WTC11 (cell line): ENCODE measurements at places on chromosomes 1 and 21.

DNA sequence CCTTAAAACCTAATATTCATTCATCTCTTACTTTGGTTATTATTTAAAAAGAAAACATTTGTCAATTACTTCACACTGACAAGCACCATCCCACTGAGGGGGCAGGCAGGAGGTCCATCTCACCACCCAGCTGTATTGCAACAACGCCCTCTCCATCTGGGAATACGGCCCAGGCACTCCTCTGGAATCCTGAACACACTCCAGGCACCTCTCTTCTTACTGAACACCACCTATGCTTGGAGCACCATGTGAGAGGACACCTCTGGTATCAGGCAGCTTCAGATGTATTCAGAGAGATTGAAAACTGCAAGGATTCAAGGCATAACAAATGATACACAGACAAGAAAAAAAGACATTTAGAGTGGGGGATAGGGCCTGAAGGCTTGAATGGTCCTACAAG is 147.1 kb downstream of the CACNA1E start:
- H3K4me3 ChIP-seq: no peak overlapping the region
- H3K27ac ChIP-seq: no peak overlapping the region
- no peaks in the 10 kb centered on the region for H3K27me3 ChIP-seq
- DNase-seq: no peak

GRCh38 chr1:96524100-96524499 is 197.5 kb upstream of the PTBP2 start:
- no peak overlapping the region for H3K27ac ChIP-seq
- H3K27me3 ChIP-seq: peaks cover 6% of the 10 kb centered on the region
- H3K36me3 ChIP-seq: peaks cover 20% of the 10 kb centered on the region
- no peak for DNase-seq

DNA sequence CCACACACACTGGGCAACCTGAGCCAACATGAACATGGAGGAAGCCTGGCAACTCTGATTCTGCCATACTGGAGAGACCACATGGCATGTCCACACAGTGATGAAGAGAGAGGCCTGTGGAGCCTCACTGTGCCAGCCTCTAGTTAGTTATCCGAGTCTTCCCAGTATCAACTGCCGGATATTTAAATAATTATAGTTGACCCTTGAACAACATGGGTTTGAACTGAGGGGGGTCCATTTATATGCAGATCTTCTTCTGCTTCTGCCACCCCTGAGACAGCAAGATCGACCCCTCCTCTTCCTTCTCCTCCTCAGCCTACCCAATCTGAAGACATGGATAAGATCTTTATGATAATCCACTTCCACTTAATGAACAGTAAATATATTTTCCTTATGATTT is 27.8 kb downstream of the DDAH1 start:
- no peaks in the 10 kb centered on the region for H3K27me3 ChIP-seq
- no peak overlapping the region for H3K27ac ChIP-seq
- DNase-seq: no peak
- no peak overlapping the region for H3K4me3 ChIP-seq
- H3K4me1 ChIP-seq: peaks cover 32% of the 10 kb centered on the region

DNA sequence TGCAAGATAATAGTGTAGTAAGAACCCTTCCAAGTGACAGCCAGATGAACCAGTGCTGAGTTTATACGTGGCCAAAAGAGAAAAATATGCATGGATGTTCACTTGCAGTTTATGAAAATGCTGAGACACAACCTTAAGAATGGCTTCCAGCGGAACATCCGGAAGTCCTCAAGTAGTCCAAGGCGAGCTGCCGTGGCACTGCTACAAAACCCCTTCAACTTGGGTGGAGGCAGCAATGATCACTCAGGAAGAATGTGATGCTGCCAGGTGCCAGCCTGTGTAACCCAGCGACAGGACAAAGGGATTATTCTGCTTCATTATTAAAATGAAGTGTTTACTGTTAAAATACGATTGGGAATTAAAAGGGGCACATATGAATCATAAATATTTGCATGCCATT is 179.6 kb downstream of the RUNX1 start:
- H3K4me3 ChIP-seq: no peak overlapping the region
- H3K27me3 ChIP-seq: peaks cover 59% of the 10 kb centered on the region
- H3K36me3 ChIP-seq: no peaks in the 10 kb centered on the region
- no peak overlapping the region for H3K27ac ChIP-seq
- no peak for DNase-seq

GRCh38 chr1:156172696-156173470 is 19.5 kb downstream of the SEMA4A start:
- H3K36me3 ChIP-seq: 0 out of 2 replicates have a peak, but pooled peaks cover 3% of the 10 kb centered on the region
- peaks cover 31% of the 10 kb centered on the region for H3K4me1 ChIP-seq
- peak; percentile 64 for DNase-seq
- H3K27me3 ChIP-seq: no peaks in the 10 kb centered on the region
